Stimulated activated CD8-positive, alpha-beta memory T cell treated with anti-CD3 and anti-CD28 coated beads, Interleukin-4, amount 100 ng/mL, for 4 hours (primary cell): ENCODE measurements at places on chromosomes 6 and 20.
A peak's percentile ranks its signal among the peaks of the same experiment; 100 is the strongest.

DNA sequence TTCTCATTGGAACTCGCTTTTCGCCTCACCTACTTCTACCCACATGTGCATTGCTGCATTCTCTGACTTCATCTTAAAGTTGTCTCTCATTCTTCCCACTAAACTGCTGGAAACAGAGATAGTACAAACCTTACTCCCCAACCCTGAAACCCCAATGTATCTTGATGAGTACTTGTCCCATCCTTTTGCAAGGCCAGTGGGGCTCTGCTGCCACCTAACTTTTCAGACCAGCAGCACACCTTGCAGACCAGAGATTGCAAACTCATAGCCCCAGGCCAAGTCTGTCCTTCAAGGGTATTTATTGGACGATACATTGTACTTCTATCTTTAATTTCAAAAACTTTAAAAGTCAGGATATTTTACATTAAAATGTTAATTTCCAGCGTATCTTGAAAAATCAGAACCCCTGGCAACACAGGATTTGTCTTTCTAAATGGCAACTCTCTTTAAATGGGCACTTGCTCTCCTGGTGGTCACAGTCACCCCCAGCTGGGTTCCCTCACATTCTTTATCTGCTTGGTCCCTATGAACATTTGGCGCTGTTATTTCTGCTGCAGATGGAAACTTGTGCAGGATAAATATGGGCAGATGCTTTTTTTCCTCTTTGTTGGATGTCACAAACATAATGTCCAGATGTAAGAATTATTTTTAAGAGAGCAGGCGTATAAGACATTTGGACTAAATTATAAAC lies 83.9 kb downstream of the SOD2 start:
- DNase-seq: no peak

- peak; percentile 45 for DNase-seq
Measured at GRCh38 chr20:46022411-46023147, 6.4 kb upstream of the SLC12A5 start.

DNA sequence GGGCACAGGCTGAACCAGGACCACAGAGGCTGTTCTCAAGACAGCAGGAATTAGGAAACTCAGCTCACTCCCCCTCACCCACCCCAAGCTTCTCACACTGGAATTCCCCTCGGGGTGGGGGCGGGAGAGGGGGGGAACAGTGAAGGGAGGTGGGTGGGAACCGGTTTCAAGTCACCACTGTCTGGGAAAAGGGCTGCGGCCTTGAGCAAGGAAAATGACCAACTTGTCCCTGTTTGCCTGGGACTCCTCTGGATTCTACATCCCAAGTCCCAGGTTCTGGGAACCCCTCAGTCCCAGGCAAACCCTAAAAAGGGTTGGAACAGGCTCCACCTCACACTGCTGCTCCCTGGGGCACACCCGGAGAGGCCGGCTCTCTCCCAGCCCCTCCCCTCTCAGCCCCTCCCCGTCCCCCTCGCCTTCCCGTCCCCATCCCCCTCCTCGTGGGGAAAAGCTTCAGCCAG lies 230.7 kb downstream of the TFAP2C start:
- no peak for DNase-seq

- DNase-seq: no peak
Measured at GRCh38 chr6:42313941-42314570, 96.4 kb upstream of the MRPS10 start.

- DNase-seq: no peak
Measured at GRCh38 chr20:62762376-62762775, 33.9 kb upstream of the MRGBP start.

DNA sequence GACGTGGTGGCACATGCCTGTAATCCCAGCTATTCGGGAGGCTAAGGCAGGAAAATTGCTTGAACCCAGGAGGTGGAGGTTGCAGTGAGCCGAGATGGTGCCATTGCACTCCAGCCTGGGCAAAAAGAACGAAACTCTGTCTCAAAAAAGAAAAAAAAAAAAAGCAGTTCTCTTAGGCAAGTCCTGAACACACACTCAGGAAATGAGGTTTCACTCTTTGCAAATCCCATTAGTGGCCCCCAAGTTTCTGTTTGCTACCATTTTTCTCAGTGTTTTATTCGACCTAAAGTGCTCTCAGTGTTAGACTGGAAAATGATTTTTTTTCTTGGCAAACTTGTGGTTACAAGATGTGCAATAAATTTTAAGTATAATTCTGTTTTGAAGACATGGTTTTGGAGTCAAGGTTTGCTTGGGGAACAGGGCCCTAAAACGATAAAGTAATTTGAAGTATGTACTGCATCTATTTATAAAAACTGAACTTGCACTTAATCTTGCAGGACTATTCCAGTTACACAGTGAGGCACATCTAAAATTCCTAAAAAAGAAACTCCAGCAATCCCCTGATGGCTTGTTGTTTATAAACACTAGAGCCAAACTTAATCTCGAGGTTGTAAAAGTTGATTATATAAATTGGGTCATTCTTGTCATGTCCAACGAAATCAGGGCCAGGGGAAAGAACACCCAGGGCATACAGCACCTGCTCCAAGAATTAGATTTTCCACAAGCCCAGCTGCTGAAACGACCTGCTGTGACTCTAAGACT lies 42.6 kb downstream of the MAP1LC3A start:
- DNase-seq: no peak

DNA sequence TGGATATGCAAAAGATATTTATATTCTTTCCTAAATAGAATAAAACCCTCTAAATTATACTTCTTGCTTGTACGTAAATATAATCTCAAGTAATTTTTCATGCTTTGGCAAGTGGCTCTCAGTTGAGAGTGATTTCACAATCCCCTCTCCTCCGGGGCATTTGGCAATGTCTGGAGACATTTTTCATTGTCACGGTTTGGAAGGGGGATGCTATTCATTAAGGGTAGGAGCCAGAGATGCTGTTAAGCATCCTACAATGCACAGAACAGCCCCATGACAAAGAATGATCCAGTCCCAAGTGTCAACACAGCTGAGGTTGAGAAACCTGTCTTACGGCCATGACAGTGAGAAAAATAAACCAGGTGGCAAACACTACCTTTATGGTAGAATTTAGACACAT lies 75.7 kb downstream of the AGPAT4 start:
- no peak for DNase-seq

DNA sequence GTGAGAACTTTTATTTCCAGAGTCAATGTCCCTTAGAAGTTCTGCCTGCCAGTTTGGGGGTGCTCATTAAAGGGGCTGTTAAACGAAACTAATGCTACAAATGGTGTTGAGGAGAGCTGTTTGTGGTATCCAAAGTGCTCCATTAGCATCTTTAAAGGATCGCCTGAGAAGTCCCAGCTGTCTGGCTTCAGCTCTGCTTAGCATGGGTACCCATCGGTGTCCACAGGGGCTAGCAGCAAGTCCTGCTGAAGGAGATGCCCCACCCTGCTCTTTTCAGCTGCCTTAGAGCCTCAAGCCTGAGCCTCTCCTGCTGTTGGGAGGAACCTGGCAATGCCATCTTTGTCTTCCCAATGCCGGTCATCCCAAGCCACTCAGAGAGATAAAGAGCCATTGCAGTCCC lies 111.1 kb downstream of the FOXO3 start:
- no peak for DNase-seq

- no peak for DNase-seq
Measured at GRCh38 chr20:19546648-19547047, 211.4 kb upstream of the RIN2 start.

GRCh38 chr20:22560817-22561216 lies 23.6 kb downstream of the FOXA2 start:
- DNase-seq: no peak

GRCh38 chr6:130967502-130968445 lies 95.3 kb downstream of the EPB41L2 start:
- DNase-seq: no peak

GRCh38 chr20:1652104-1652503 lies 5.5 kb downstream of the SIRPG start:
- no peak for DNase-seq

DNA sequence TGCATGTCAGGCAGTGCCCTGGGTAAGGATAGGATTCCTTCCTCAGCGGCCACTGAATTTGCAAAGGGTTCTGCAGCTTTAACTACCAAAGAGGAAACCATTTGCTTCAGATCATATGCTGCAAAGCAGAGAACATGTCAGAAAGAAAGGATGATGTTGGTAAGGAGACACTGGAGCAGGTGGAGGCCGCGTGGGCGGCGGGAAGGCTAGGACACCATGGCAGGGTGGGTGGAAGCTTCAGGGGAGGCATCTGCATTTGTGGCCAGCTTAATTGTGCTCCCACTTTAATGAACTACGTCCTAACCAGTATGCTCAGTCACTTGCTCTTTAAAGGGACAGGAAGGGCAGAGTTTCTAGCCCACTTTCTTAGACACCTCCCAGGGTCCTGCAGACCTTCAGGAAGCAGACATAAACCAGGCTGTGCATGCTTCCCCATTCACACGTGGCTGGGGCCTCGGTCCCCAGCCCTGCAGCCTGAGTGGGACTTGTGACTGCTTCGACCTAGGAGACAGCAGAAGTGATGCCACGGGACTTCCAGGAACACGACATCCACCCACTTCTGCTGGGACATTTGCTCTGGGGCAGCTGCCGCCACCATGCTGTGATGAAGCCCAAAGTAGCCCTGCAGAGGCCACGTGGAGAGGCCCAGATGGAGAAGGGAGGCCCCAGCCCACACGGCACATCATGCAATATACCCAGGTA lies 76.1 kb downstream of the GINS1 start:
- DNase-seq: no peak

- DNase-seq: peak; percentile 34
Measured at GRCh38 chr6:111805511-111806164, 67.6 kb downstream of the FYN start.

DNA sequence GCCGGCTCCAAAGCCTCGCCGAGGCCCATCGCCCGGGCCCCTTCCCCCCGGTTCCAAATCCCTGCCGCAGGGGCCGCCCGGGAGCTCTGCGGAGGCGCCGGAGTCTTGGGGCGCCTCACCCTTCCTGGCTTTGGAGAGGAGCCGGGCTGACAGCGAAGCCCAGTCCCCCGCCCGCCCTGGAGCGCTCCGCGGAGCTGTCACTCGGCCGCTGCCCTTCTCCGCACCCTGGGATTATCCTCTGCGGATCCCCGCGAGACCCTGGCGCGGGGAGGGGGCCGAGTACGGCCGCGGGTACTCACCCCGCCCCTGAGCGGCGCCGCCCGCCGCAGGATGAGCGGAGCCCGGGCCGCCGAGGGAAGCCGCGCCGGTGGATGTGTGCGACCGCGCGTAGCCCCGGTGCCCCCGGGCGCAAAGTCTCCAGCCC lies 343 bp downstream of the SNAP91 start:
- DNase-seq: no peak

GRCh38 chr6:78688668-78689067 lies 178.7 kb upstream of the IRAK1BP1 start:
- no peak for DNase-seq

DNA sequence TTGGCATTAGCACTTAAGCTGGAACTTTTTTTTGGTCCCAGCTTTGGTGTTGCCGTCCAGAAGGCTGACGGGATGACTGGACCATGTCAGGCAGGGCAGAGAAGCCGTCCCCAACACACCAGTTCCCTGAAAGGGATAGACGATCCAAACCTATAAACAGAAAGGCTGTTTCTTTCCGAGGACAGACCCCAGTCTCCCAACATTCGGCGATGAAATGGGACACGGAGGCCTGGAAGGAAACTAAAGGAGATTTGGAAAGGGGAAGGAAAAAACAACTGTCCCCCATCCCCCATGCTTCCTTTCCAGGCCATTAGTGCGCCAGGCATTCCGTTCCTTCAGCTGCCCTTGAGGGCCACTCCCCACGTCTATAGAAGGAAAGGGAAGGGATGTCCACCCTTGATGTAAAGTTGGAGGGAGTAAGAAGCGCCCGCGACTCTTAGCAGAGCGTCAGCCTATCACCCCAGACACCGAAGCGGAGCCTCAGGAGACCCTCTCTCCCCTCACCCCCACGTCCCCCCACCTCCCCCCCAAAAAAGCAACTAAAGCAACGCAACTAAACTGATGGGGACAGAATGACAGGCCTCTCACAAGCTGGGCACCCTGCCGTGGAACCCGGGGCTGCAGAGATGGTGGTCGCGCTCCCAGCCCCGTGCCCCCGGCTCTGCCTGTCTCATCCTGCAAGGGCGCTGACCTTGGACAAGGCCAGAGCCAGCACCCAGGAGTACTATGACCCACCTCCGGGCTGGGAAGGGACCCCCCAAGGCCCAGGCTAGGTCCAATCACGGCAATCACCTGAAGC lies 638 bp downstream of the BLCAP start:
- DNase-seq: no peak

DNA sequence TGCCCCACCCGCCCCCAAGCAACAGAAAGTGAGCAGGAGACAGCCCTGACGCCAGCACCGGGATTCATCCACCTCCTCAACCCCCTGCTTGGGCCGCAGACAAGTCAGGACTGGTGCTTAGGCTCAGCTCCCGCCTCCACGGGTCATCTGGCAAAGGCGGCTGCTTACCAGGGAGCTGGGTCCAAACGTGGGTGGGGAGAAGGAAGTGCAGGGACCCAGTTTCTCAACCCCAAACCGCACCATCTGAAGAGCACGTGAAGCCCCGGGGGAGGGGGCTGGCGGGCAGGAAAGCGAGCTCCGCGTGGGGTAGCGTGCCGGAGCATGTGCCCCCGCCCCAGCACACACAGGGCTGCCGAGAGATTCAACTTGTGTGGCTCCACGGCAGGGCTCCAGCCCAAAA lies 87.2 kb downstream of the BMP7 start:
- DNase-seq: no peak

- DNase-seq: no peak
Measured at GRCh38 chr6:16137451-16137801, 8.5 kb downstream of the MYLIP start.

- DNase-seq: no peak
Measured at GRCh38 chr6:161150566-161150965, 123.3 kb downstream of the AGPAT4 start.

- no peak for DNase-seq
Measured at GRCh38 chr20:36871640-36872570, 4.0 kb upstream of the TLDC2 start.

GRCh38 chr20:44024820-44025580 lies 110.3 kb downstream of the TOX2 start:
- DNase-seq: no peak

DNA sequence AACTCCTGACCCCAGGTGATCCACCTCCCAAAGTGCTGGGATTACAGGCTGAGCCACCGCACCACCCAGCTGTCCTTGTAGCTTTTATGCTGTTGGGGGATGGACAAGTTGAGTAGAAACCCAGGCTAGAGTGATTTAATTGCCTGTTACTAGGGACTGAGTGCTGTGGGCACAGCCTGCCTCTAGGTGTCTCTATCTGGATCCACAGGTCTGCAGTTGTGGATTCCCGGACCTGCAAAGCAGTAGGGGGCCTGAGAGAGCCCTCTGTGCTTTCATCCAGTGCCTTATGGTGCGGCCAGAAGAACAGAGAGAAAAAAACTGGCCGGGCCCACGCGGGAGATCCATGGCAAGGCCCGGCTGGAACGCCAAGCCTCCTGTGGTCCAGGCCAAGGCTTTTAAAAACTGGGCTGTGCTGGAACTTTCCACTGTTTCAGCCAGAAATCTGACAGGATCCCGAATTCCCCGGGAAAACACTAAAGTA lies 5.2 kb downstream of the SIRPA start:
- DNase-seq: no peak

- DNase-seq: no peak
Measured at GRCh38 chr6:43296780-43297497, 1.1 kb upstream of the SLC22A7 start.

GRCh38 chr6:72890671-72891070 lies 268.8 kb downstream of the KCNQ5 start:
- DNase-seq: no peak

- DNase-seq: no peak
Measured at GRCh38 chr20:41004531-41005360, 23.9 kb upstream of the TOP1 start.
